Activated gamma-delta T cell treated with Interleukin-2 at 50 U/mL for 16 hours (primary cell): ENCODE measurements at places on chromosomes 12 and 14.

GRCh38 chr12:113171543-113171942 lies 13.7 kb downstream of the DDX54 start:
- DNase-seq: no peak

DNA sequence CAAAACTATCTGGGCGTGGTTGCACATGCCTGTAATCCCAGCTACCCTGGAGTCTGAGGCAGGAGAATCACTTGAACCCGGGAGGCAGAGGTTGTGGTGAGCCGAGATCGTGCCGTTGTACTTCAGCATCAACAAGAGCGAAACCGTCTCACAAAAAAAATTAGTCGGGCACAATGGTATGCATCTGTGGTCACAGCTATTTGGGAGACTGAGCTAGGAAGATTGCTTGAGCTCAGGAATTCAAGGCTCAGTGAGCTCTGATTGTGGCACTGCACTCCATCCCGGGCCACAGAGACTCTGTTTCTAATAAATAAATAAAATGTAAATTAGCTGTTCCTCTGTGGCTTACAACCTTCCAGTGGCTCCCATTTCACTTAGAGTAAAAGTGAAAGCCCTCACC lies 28.0 kb downstream of the RCOR1 start:
- DNase-seq: no peak

- DNase-seq: no peak
These were observed 14.4 kb downstream of the ADCY6 start for GRCh38 chr12:48774516-48774915.

DNA sequence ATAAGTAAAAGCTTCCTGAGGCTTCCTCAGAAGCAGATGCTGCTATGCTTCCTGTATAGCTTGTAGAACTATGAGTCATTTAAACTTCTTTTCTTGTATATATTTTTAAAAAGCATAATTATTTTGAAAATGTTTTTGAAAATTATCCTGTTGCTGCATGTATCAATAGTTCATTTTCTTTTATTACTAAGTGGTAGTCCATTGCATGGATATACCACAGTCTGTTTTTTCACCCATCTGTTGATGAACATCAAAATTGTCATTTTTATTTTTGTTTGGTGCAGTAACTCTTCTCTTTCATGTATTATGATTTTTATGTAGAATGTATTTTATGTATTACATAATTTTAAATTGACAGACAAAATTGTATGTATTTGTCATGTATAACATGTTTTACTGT lies 81.4 kb downstream of the TMTC3 start:
- DNase-seq: no peak

DNA sequence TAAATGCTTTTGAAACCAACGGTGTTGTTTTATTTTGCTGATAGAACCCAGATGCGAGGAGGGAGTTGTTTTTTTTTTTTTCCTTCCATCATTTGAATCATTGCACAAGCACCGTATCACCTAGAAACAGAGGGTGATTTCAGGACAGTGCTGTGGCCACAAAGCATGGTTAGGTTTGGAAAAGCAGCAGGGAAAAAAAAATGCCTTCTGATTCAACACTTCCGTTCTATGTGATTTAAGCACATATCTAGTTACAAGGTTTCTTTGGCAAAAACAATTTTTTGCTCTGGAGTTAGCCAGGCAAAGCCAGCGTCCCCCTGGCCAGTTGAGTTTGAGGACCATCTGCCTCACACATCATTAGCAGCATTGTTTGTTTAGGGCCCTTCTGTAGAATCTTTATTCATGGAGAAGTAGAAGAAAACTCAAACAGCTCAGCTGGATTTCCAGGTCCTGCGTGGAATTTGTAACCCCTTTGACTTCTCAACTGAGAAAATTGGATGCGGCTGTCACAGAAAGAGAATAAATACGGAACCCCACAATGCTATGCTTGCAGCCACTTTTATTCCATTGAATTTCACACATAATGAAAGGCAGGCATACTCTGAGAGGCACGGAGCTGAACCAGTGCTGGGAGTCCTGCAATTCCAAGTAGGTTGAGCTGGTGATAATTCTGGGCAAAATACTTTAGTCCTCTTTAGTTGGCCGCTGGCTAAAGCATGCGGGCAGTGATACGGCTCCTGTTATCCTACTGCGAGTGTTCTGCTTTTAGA lies 17.0 kb upstream of the WNT5B start:
- no peak for DNase-seq

- DNase-seq: no peak
These were observed 790.8 kb upstream of the TBX3 start for GRCh38 chr12:115474539-115475353.

GRCh38 chr14:59376686-59377085 lies 88.5 kb downstream of the GPR135 start:
- no peak for DNase-seq

DNA sequence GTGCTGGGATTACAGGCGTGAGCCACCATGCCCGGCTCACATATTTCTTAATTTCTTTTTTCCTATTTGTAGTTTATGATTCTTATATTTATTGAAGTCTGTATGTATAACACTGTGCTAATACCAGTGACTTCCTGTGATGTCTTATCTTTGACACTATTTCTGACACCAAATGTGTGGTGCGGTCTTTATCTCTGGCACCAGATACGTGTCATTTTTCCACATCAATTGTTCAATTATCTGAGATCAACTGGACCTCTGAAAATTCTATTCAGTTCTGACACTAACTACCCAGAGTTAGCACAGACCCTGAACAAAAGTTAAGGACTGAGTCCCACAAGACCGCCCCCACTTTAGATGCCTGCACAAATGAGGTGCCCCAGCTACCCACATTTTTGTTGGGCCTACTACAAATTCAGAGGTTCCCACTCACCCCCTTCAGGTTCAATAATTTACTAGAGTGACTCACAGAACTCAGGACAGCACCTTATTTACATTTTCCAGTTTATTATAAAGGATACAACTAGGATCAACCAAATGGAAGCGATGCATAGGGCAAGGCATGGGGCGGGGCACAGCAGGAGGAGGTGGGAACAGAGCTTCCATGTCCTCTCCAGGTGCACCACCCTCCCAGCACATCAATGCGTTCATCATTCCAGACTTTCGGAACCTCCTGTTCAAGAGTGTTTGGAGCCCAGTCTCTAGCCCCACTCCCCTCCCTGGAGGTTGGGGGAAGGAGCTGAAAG lies 11.6 kb upstream of the SRSF9 start:
- no peak for DNase-seq

GRCh38 chr12:125604976-125605375 lies 539.7 kb downstream of the AACS start:
- no peak for DNase-seq

DNA sequence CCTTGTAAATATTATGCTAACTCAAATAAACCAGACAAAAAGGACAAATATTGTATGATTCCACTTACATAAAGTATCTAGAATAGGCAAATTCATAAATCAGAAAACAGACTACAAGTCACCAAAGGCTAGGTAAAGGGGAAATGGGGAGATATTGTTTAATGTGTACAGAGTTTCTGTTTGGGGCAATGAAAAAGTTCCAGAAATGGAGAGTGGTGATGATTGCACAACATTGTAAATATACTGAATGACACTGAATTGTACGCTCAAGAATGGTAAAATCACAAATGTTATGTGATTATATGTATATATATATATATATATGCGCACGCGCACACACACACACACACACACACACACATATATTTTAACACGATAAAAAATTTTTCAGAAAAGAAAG lies 182.5 kb downstream of the SLC2A13 start:
- DNase-seq: no peak

GRCh38 chr12:69099201-69099837 lies 140.1 kb upstream of the CPSF6 start:
- DNase-seq: no peak

DNA sequence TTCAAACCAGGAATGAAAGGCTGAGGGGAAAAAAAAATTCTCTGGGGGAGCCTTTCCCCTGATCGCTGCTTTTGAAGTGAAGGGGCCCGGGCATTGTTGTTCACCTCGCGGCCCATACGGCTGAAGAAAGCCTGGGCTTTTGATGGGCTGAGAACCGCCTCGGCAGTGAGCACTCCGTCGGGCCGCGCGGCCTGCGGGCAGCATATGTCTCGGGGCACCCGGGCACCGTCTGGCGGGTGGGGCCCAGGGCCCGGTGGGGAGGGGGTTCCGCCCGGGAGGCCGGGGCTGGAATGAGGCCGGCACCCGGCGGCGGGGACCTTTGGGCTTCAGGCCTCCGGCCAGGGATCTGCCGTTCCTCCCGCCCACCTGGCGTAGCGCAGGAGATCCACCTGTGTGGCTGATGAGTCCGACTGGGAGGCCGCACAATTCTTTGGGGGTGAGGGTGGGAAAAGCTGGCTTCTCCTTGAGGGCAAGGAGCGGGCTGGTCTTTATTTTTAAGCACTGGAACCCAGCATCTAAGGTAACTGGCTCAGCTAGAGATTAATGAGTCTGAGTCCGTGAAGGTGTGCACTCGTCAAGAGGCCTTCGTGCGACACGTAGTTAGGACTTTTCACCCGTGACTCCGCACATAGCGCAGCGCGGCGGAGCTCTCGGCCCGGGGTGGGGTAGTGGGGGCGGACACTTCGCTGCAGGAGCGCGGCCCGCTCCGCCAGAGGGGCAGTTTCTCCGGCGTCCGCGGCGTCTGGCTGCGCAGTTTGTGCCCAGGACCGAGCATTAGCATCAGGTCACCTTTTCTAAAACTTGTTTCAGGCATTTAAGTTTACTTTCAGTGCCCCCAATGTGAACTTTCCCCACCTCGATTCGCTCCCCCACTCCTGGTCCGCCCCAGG lies 10.6 kb downstream of the FOXA1 start:
- DNase-seq: no peak

DNA sequence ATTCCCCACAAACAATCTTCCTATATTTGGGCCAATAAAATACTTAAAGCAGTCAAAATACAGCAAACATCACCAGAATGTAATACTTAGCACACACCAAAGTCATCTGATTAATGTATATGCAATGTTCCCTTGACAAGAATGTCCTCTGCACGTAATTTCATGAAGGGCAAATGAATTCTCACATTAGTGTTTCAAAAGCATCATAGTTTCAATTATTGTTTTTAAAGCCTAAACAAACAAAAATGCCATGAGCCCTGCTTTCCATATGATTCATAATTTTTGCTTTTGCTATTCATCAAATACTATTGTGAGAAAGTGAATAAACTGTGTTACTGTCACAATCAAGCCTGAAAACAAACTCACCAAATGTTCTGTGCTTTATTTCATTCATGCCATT lies 156.0 kb downstream of the EPS8 start:
- no peak for DNase-seq

GRCh38 chr14:95483309-95484165 lies 32.9 kb downstream of the SYNE3 start:
- no peak for DNase-seq

DNA sequence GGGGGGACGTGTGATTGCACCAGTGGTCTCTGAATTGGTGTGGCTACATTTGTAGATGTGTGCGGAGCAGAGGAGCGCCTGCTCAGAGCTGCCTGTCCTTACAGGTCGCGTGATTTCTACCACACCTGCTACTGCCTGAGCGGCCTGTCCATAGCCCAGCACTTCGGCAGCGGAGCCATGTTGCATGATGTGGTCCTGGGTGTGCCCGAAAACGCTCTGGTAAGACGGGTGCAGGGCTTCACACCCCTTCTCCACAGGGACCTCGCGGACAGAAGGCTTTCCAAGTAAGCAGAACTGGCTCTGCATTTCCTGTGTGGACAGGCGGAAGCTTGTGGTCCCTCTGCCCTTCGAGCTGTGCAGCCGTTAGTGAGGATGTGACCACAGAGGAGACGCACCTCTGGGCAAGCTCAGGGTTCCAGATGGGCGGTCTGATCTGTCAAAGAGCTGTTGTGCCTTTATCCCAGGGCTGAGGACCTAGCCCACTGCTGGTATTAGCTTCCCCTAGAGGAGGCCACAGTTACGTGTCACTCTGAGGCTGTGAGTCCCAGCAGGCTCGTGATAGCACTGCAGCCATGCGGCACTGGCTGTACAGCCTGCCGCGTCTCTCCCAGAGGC lies 47.7 kb downstream of the MAX start:
- DNase-seq: no peak

- no peak for DNase-seq
These were observed 13.2 kb downstream of the FMNL3 start for GRCh38 chr12:49693931-49694444.

GRCh38 chr14:85527006-85527405 lies 2.9 kb upstream of the FLRT2 start:
- no peak for DNase-seq

DNA sequence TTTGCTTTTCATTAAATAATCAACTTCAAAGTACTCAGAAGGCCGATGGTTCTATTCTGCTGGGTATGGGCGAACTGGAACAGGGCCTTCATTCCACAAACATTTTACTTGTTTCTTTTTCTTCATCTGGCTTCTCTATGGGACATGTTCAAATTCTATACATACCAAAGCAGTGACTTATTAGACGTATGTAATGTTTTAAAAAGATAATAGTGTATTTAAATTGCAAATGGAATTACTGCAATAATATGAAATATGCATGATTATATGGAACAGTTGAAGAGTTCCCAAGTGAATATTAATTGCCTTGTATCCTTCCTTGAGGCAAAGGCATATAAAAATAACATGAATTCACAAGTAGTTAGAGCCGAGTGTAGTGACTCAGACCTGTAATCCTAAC lies 75.5 kb downstream of the FAR2 start:
- DNase-seq: no peak

DNA sequence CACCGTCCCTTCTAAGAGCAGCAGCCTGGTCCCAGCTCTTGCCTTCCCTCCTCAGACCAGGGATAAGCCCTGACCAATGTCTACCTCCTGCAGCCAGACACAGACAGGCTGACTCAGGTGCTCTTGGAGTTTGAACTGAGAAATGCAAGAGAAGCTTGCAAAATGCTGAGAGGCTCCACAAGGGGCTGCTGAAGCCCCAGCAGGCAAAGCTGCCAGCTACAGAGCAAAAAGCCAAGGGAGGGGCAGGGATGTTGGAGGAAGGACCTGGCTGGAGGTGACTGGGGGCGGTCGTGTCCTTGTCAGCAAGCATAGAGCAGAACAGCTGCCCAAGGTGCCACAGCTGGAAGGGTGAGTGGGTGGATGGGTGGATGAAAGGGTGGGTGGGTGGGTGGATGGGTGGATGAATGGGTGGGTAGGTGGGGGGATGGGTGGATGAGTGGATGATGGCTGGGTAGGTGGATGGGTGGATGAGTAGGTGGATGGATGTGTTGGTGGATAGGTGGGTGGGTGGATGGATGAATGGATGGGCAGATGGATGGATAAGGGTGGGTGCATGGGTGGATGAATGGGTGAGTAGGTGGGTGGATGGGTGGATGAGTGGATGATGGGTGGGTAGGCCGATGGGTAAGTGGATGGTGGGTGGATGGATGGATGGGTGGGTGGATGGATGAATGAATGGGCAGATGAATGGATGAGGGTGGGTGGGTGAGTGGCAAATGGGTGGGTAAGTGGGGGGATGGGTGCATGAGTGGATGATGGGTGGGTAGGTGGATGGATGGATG lies 4.0 kb upstream of the INF2 start:
- DNase-seq: no peak
